ENCODE measurements at places on chromosomes 7 and 10.

DNA sequence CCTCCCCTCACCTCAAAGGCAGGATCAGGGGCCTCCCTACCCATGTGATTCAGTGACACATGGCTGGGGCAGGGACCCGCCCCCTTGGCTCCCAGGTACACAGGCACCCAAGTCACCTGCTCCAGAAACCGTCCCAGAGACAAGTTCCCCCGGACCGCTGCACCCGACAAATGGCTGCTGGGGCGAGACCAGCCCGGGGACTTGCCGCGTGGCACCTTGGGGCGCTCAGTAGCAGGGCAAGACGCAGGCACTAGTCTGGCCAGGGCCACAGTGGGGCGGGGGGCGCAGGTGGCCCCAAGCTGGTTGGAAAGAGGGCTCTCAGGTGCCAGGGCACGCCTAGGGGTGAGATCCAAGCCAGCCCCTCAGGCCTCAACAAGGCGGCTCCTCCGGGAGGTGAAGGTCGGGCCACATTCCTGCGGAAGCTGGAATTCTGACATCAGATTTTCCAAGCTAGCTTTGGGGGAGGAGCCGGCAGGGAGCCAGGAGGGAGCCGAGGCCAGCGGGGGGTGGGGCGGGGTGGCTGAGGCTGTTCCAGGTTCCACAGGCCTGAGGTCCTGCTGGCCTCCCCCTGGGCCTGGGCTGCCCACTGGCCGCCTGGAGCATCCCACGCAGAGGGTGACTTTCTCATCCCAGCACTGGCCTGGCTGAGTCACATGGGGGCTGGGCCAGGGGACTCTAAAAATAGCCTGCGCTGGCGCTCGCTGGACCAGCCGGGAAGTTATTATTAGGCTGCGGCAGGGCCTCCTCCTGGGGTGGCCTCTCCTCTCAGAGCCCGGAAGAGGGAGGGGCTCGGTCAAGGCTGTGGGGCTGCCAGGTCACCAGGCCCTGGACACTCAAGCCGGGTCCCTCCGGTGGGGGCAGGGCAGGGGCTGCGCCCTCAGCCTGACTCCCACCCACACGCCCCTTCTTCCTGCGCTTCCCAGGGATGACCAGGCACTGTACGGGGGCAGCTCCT, 20.5 kb upstream of the INPP5A start:
- DNase-seq, result peak; percentile 86
- H3K4me3 ChIP-seq, result peak overlapping the region; percentile 30
- no peaks in the 10 kb centered on the region for H3K27me3 ChIP-seq
- peaks cover 26% of the 10 kb centered on the region for H3K4me1 ChIP-seq
- H3K36me3 ChIP-seq, result no peaks in the 10 kb centered on the region

GRCh38 chr10:102281102-102281487, 35.8 kb downstream of the GBF1 start:
- no peak overlapping the region for H3K27ac ChIP-seq
- H3K27me3 ChIP-seq, result no peaks in the 10 kb centered on the region
- no peaks in the 10 kb centered on the region for H3K36me3 ChIP-seq
- H3K4me1 ChIP-seq, result no peaks in the 10 kb centered on the region
- DNase-seq, result no peak

DNA sequence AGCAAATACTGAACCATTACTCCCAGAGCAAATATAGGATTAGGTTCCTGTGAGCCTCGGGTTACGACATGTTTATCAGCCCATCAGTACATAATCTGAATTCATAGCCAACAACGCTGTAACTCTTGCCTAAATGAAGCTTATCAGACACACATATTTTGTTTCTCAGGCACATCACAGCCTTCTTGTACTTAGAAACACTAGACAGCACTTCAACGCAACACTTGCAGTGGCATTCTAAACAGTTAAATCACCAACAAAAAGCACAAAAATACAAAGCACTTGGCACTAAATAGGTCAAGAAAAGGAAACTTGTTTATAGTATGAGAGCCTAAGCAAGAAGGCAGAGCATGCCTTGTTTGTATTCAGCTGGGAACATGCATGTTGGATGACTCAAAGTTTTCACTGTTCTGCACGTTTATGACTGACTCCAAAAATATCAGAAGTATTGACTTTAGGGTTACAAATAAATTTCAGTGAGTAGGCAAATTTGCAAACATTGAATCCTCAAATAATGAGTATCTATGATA, 75.0 kb downstream of the VPS50 start:
- H3K27ac ChIP-seq, result no peak overlapping the region
- no peaks in the 10 kb centered on the region for H3K4me1 ChIP-seq
- no peak overlapping the region for H3K4me3 ChIP-seq
- DNase-seq, result no peak
- no peaks in the 10 kb centered on the region for H3K36me3 ChIP-seq

DNA sequence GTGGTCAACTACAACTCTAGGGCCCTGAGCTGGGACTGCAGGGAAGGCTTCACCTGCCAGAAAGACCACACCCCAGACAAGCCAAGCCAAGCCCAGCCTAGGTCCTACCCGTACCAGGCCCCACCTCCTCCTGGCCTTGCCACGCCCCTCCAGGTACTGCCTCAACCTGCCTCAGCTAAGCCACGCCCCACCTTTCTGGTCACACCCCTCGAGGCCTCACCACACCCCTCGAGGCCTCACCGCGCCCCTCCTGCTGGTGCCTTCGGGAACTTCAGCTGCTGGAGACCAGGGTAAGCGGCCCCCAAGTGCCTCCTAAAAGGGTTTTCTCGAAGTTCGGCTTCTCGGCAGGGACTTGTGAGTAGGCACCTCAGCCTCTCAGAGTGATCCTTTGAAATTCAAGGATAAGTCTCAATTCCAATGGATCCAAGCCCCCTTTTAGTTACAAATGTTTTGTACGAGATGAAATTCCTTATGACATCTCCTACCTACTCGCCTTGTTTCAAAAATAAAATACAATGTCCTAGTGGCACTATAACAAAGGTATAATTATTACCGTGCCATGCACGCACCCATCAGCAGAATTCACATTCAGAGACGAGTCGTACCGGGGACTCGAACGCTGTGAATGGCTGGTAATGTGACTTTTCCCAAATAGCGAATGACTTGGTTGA, 171.2 kb downstream of the ARHGAP21 start:
- H3K27ac ChIP-seq, result no peak overlapping the region
- no peaks in the 10 kb centered on the region for H3K36me3 ChIP-seq
- H3K27me3 ChIP-seq, result no peaks in the 10 kb centered on the region
- H3K4me3 ChIP-seq, result no peak overlapping the region
- no peaks in the 10 kb centered on the region for H3K4me1 ChIP-seq

GRCh38 chr7:94276795-94277194, 117.9 kb upstream of the COL1A2 start:
- no peak for DNase-seq
- no peaks in the 10 kb centered on the region for H3K4me1 ChIP-seq
- no peak overlapping the region for H3K4me3 ChIP-seq
- no peaks in the 10 kb centered on the region for H3K36me3 ChIP-seq

GRCh38 chr7:53531-53930, 138.8 kb upstream of the FAM20C start:
- H3K27ac ChIP-seq, result no peak overlapping the region
- no peaks in the 10 kb centered on the region for H3K27me3 ChIP-seq
- H3K36me3 ChIP-seq, result no peaks in the 10 kb centered on the region
- no peak for DNase-seq
- H3K4me3 ChIP-seq, result no peak overlapping the region

- H3K4me3 ChIP-seq, result peak overlapping the region; percentile 92
- H3K27me3 ChIP-seq, result no peaks in the 10 kb centered on the region
- peaks cover 13% of the 10 kb centered on the region for H3K36me3 ChIP-seq
- peak; percentile 15 for DNase-seq
- H3K27ac ChIP-seq, result no peak overlapping the region
Measured at GRCh38 chr10:103193820-103194529, 903 bp upstream of the NT5C2 start.

DNA sequence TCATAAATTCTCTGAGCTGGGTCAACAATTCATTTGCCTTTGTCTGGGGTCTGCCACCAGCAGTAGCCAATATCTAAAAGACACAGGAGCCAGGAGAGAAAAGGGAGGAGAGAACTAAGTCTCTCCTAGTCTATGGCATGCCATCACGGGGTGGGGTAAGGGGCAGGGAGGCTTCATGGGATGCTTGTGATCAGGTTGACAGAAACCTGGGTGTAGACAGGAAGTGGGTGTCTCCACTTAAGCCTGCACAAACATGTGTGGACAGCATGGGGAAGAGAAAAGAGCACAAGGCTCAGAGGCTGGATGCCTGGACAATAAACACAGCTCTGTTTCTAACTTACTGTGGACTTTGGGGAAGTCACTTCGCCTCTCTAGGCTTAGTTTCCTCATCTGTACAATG, 11.5 kb upstream of the C10orf53 start:
- no peak for DNase-seq
- H3K4me3 ChIP-seq, result no peak overlapping the region
- peaks cover 58% of the 10 kb centered on the region for H3K27me3 ChIP-seq
- no peaks in the 10 kb centered on the region for H3K4me1 ChIP-seq

DNA sequence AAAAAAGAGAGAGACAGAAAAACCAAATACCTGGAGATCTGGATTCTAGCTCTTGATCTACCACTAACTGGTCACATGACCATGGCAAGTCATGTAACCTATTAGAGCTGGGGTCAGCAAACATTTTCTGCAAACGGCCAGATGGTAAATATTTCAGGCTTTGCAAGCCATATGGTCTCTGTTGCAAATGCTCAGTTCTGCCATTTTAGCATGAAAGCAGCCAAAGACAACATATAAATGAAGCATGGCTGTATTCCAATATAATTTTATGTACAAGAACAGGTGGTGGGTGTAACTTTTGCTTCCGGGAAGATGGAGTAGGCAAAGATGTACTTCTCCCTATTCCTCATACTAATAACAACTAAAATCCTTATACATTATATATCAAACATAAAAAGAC, 6.7 kb downstream of the FRA10AC1 start:
- DNase-seq, result no peak
- no peaks in the 10 kb centered on the region for H3K27me3 ChIP-seq
- 0 out of 2 replicates have a peak, but pooled peaks cover 1% of the 10 kb centered on the region for H3K4me1 ChIP-seq
- peaks cover 20% of the 10 kb centered on the region for H3K36me3 ChIP-seq
- H3K4me3 ChIP-seq, result no peak overlapping the region

- no peak overlapping the region for H3K27ac ChIP-seq
- no peaks in the 10 kb centered on the region for H3K4me1 ChIP-seq
- no peak for DNase-seq
- H3K4me3 ChIP-seq, result no peak overlapping the region
Measured at GRCh38 chr10:53852450-53853175, 948.4 kb downstream of the PCDH15 start.

All from PC-9 (cell line).